ENCODE measurements at places on chromosomes 16 and 17. TPM values are rescaled to one million over a fixed set of nuclear protein-coding genes. Genes with fewer than 3 reads are reported as not detected.

- H3K4me3 ChIP-seq: no peak overlapping the region
- H3K4me1 ChIP-seq: peaks cover 13% of the 10 kb centered on the region
- H3K27ac ChIP-seq: peak overlapping the region; percentile 82
- no peaks in the 10 kb centered on the region for H3K36me3 ChIP-seq
These were observed 575.8 kb downstream of the TOX3 start for GRCh38 chr16:51971184-51971583.

DNA sequence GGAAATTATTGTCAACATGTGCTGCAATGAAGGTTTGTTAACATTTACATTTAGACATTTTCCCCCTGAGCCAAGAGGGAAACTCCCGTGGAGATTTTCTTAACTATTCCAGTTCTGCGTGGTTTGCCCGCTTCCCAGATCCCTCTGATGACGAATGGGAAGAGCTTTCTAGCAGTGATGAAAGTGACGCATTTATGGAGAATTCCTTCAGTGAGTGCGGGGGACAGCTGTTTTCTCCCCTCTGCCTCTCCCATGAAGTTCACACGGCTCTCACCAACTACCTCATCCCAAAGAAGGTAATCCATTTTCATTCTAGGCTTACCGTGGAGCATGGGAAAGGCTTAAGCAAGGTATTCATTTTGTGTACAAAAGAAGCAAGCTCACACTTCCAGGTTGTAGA is 18.2 kb downstream of the HEATR3 start:
- H3K27ac ChIP-seq: no peak overlapping the region
- no peak overlapping the region for H3K4me3 ChIP-seq
- H3K4me1 ChIP-seq: no peaks in the 10 kb centered on the region
- no peak for DNase-seq
- H3K36me3 ChIP-seq: peaks cover 7% of the 10 kb centered on the region
- peaks cover 3% of the 10 kb centered on the region for H3K27me3 ChIP-seq

The SLC12A3 gene
- not detected for total RNA-seq

The SAMD14 gene
- 95.0 TPM for total RNA-seq

- peak overlapping the region; percentile 38 for H3K4me3 ChIP-seq
- H3K27me3 ChIP-seq: peaks cover 13% of the 10 kb centered on the region
- peak; percentile 13 for DNase-seq
- H3K27ac ChIP-seq: no peak overlapping the region
- H3K36me3 ChIP-seq: no peaks in the 10 kb centered on the region
These were observed 21.4 kb downstream of the MPRIP start for GRCh38 chr17:17063546-17064122.

GRCh38 chr17:41456204-41456603 is 11.0 kb downstream of the KRT32 start:
- no peaks in the 10 kb centered on the region for H3K4me1 ChIP-seq
- H3K27me3 ChIP-seq: peaks cover 3% of the 10 kb centered on the region
- H3K36me3 ChIP-seq: no peaks in the 10 kb centered on the region
- no peak overlapping the region for H3K4me3 ChIP-seq
- DNase-seq: no peak

The NOS2 gene
- total RNA-seq: 0.25 TPM

The RAB26 gene
- total RNA-seq: 292 TPM

DNA sequence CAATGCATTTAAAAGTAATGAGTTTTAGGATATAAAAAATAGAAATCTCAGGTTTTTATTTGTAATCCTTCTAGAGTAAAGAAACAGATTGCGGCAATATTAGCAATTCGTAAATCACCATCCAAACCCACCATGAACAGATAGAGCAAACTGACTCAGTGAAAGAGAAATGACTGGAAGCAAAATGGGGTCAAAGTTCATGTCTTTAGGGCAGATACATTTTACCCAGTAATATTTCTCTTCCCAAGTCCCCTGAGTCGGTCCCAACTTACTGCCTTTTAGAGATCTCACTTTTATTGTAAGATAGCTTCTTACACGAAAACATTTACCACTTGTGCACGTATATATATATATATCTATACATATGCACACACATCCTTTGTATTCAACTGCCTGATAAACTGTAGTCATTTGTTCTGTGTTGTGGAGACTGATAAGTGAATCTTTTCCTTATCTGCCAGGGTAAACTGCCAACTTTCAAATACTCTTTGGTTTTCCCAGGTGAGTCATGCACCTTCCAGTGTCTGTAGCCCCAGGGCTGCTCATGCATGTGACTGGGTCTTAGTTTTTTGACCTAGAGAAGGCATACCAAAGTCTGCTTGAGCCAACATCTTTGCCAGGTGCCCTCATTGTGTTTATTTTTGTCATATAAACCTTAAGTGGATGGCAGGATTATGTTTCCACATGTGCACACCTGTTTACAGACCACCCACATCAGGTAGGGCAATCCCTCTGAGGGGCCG is 7.8 kb upstream of the IRF8 start:
- H3K4me3 ChIP-seq: no peak overlapping the region
- peaks cover 13% of the 10 kb centered on the region for H3K4me1 ChIP-seq
- no peak for DNase-seq
- peaks cover 8% of the 10 kb centered on the region for H3K27me3 ChIP-seq

DNA sequence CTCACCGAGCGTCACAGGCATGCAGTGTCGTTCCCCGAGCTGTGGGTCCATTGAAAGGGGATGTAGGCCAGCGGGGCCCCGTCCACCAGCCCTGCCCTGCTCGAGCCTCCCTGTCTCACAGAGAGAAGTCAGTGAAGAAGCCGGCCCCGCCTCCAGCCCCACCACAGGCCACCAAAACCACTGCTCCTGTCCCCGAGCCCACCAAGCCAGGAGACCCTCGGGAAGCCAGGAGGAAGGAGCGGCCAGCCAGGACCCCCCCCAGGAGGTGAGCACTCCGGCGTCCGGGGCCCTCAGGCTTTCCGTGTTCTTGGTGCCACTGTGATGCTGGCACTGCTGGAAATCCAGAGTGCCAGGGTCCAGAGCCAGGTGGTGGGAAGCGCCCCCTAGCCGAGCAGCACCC is 13.9 kb upstream of the IL17C start:
- H3K36me3 ChIP-seq: no peaks in the 10 kb centered on the region
- no peaks in the 10 kb centered on the region for H3K27me3 ChIP-seq
- H3K27ac ChIP-seq: no peak overlapping the region
- peaks cover 4% of the 10 kb centered on the region for H3K4me1 ChIP-seq
- no peak overlapping the region for H3K4me3 ChIP-seq
